ENCODE measurements at places on chromosomes 11 and 22.

- DNase-seq = no peak
These were observed 104.2 kb upstream of the SOX6 start for GRCh38 chr11:16460508-16460907.

DNA sequence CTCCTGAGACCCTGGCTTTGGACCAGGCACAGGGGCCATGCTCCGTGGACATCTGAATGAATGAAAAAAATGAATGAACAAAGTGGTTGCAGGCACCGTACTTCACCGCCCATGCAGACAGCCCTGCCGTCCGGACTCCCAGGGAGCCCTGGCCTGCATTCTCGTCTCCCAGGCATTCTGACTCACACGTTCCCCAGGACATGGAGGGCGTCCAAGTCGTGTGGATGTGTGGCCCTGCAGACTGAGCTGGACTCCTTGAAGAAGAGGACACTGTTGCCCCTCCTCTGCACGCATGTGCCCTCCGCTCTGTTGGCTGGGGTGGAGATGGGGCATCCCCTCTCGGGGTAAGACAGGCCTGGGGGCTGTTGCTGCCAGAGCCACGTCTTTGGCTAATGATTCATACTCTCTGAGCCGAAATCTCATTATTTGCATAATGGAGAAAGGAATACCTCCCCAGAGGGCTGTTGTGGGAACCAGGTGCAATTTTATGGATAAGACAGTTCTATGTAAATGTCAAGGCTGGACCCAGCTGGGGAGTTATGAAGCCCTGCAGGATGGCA is 49.7 kb downstream of the RTL6 start:
- DNase-seq = peak; percentile 83

DNA sequence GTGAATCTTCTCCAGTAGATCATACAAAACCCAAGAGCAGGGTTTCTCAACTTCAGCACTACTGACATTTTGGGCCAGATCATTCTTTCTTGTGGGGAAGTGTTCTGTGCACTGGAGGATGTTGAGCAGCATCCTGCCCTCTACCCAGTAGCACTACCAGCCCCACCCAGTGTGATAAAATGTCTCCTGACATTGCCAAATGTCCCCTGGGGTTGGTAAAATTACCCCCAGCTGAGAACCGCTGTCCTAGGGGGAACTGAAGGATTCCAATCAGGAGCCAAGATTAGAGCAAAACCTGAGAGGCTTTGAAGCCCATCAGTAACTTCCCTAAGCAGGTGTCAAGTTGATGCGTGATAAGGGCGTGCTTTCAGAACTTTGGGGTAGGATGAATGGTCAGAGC is 61.4 kb upstream of the YWHAH start:
- DNase-seq = no peak

- no peak for DNase-seq
These were observed 67.2 kb downstream of the SGSM1 start for GRCh38 chr22:24873226-24873625.

GRCh38 chr22:25057013-25057881 is 104.7 kb downstream of the KIAA1671 start:
- peak; percentile 58 for DNase-seq

DNA sequence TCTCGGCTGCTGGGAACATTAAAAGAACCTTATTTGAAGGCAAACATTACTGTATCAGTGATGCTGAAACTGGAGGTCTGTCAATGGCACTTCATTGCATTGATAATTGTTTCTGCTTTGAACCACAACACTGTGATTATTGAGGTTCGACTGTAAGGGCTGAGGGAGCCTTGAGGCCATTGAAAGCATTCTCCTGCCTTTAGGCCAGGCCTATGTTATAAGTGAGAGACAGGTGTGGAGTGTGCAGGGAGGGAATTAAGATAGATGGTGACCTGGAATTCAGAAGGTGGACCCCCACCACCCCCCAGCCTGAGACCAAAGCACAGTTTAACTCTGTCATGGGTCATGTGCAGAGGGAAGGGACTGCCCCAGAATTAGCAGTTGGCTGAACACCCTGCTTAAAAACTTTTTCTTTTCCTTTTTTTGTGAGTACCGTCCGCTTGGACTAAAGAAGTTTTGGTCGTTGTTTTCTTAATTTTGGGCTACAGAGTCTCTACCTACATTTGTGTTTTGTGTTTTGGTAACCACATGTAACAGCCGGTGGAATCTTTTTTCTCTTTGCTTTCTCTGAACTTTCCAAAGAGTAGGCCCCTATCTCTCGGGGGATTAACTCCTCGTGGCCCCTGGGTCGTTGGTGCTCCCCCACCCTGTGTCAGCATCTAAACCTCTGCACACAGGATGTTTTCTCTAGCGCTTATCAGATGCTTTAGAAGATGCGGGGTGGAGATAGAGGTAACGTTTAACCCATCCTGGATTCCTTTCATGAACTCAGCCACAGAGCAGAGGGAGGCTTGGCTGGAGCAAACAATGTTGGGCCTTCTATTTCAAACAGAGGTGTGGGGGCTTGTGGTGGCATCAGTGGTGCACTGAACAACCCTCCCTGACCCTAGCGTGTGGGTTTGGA is 43.7 kb downstream of the ZBTB16 start:
- no peak for DNase-seq

GRCh38 chr11:17633279-17633986 is 85.9 kb upstream of the MYOD1 start:
- DNase-seq = no peak

DNA sequence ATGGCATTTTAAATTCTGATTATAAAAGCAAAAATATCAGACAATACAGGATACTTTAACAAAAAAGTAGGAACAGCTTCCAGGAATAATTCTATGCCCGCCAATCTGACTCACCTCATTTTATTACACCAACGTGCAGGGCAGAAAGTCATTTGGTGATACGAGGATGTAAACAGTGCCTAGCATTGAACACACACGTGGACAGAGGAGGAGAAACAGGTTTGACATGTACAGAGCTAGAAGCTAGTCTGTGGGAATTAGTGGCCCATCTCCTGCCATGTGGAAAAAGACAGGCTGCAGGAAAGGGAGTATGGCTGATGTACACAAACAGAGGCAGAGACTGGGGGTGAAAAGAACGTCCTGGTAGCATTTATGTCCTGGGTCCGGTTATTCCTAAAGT is 9.0 kb upstream of the SPINDOC start:
- DNase-seq = no peak

- DNase-seq = no peak
These were observed 8.0 kb downstream of the RIBC2 start for GRCh38 chr22:45421349-45422055.

DNA sequence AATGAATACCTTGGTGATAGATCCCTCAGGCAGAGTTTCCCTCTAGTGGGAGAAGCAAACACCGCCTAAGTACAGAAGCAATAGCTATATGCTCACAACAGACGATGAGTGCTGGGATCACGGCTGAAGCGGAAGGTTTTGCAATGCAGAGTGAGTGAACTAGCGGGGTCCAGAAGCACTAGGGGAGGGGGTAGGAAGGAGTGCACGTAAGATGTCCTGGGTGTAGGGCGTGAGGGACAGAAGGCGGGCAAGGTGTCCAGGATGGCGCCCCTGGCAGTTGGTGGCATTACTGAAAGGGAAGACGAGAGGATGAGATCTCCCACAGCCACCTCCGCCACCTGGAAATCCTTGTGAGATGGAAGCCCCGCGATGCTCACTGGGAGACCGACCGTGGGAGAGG is 81.0 kb downstream of the ETS1 start:
- no peak for DNase-seq

DNA sequence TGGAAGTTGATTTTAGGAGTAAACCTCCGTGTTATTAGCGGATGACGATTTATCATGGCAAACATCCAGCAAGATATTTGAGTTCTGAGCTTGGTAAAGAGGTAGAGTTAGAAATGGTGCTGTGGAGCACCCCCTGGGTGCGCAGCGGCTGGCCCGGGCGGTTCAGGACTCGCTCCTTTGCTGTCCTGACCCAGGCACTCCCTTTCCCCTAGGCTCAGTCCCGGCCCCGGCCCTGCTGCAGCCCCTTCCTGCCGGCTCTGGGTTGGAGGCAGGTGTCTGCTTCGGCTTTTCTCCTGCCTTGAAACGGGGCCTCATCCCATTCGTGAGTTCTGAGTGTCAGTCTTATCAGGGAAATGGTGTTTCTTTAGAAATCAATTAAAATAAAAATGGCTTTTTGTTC is 33.4 kb downstream of the AP2A2 start:
- DNase-seq = no peak

GRCh38 chr22:32811788-32812545 is 10.5 kb downstream of the TIMP3 start:
- no peak for DNase-seq

- peak; percentile 22 for DNase-seq
These were observed 210.5 kb downstream of the FAM181B start for GRCh38 chr11:82523141-82523540.

DNA sequence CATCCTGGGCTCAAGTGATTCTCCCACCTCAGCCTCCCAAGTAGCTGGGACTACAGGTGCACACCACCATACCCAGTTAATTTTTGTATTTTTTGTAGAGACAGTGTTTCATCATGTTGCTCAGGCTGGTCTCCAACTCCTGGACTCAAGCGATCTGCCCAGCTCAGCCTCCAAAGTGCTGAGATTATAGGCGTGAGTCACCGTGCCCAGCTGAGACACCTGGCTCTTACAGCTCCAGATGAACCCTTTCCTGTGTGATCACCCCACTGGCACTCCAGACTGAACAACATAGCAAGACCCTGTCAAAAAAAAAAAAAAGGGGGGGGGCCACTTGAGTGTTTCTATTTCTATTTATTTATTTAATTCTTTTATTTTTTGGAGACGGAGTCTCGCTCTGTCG is 1.0 kb upstream of the ADSL start:
- DNase-seq = no peak

DNA sequence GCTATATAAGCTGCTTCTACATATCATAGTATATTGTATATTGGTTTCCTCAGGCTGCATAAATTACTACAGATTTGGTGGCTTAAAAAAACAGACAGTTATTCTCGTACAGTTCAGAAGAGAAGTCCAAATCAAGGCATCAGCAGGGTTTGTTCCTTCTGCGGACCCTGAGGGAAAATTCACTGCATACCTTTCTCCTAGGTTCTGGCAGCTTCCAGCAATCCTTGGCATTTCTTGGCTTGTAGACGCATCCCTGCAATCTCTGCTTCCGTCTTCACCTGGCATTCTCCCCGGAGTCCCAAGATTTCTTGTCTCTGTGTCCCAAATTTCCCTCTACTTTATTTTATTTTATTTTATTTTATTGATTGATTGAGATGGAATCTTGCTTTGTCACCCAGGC is 142.8 kb downstream of the COMMD9 start:
- no peak for DNase-seq

- DNase-seq = no peak
These were observed 262.3 kb downstream of the CADM1 start for GRCh38 chr11:115241899-115242298.

DNA sequence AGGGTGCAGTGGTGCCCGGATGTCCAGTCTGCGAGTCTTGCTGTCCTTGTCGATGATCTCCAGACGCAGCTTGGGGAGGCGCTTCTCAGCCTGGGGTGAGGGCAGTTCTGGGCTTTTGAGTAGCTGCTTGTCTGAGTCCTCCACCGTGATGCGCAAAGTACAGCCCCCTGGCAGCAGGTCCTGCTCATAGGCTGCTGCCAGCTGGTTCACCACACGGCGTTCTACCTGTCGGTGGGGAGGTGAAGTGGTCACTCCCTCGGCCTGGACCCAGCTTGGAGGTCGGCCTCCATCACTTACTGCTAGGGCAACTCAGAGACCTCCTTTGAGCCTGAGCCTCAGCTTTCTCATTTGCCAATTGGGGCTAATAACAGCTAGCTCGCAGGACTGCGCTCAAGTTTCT is 49.4 kb upstream of the PHOX2A start:
- DNase-seq = no peak

- no peak for DNase-seq
These were observed 54.0 kb downstream of the PIK3C2A start for GRCh38 chr11:17153757-17154156.

GRCh38 chr22:22526125-22526912 is 6.2 kb upstream of the ZNF280A start:
- DNase-seq = no peak

DNA sequence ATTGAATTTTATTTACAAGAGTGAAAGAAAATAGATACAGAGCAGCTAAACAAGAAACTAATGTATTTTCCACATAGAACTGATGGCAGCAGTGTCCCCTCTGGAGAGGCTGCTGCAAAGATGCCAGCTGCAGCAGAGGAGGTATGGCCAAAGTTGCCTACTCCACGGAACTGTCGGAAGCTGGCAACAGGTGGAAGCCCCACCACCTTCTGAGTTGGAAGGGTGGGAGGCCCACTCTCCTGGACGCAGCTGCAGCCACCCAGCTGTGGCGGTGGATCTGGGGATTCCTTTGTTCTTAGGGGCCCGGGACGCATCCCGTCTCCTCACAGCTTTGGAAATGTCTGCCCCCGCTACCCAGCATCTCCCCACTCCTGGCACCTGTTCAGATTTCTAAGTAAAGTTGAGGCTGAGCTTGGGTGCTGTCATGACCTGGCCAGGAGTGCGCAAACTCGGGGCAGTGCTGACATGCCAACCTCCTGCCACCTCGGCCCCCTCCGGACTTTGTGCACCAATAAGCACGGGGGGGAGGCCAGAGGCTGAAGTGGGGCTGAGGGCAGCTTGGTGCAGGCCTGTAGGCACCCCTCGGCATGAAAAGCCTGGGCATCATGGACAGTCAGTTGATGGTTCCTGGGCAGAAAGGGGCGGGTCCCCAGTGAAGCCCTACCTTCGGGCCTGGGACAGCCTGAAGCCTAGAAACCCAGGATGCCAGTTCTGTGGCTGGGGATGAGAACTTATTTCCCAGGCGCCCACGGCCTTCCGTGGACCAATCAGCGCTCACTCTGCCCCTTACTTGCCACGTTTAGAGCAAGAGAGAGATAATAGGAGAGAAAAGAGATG is 1071.4 kb downstream of the JRKL start:
- DNase-seq = no peak

GRCh38 chr22:17665854-17666253 is 27.3 kb downstream of the BCL2L13 start:
- no peak for DNase-seq

DNA sequence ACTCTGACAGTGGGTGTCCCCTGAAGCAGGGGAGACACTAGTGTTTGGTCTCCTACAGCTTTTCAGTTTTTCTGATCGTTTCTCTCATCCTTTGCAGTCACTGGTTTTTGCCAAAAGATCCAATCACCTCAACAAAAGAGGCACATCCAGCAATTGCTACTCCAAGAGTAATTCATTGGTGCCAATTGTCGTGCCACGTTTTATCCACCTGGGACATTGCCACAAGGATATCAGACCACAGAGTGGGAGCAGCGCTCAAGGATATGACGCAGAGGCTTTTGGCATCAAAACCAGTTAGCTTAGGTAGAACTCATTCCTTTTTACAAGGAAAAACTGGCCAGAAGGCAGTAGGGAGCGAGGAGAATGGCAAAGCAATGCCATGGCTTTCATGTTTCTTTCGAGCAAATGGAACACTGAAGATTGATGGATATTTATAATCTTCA is 40.9 kb upstream of the BLID start:
- DNase-seq = peak; percentile 29

- no peak for DNase-seq
These were observed 58.7 kb downstream of the ZNF280B start for GRCh38 chr22:22449819-22450218.

All from tibial artery (tissue), 4 donors.